ENCODE measurements at places on chromosomes 4 and X. TPM values are rescaled to one million over a fixed set of nuclear protein-coding genes. Genes with fewer than 3 reads are reported as not detected.

DNA sequence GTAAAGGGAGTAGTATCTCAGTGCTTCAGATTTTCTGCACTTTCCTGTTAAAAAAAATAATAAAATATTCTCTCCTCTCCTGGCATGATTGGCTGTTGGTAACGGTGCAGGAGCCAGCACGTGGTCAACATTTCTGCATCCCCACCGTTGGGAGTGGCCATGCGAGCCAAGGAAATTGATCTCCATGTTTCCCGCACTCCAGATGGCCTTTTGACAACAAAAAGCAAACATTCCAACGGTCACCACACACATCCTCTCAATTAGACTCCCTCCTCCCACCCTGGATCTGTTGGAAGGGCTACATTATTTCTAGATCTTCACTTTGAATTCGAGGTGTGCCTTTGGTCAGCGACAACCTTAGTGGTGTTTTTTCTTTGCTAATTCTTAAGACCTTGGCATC is 45.0 kb downstream of the STK32B start:
- no peak for DNase-seq

SYTL4 gene
- 0.22 TPM for total RNA-seq

DNA sequence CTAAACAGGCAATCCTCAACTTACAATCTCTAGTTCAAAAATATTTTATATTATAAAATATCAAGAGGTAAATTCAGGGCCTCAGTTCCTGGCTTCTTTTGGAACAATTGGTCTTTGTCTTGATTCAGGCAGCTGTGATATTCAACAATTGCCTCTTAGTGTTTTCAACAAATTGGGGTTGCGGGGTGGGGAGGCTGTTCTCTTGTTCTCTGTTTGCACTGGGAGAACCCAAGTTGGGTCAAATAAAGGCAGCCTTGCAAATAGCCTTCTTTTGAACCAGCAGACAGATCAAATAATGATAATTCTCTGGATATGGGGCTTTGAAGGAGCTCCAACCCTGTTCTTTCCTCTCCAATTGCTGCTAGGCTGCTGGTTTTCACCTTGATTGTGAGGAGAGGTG is 142.5 kb downstream of the COL4A5 start:
- no peak for DNase-seq

NOX1 gene
- total RNA-seq, result not detected

SGMS2 gene
- not detected for total RNA-seq

POF1B gene
- 0.57 TPM for total RNA-seq

KCNE5 gene
- total RNA-seq, result not detected
